Renal cortex interstitium (tissue), 15 donors: ENCODE measurements at places on chromosomes 7 and 10.

- no peak for DNase-seq
Observed at GRCh38 chr10:91378061-91378460, 32.1 kb upstream of the HECTD2 start.

- DNase-seq, result no peak
Observed at GRCh38 chr7:362402-363096, 72.6 kb downstream of the FOXL3 start.

- no peak for DNase-seq
Observed at GRCh38 chr7:42869131-42870020, 42.5 kb downstream of the C7orf25 start.

- DNase-seq, result no peak
Observed at GRCh38 chr10:1172256-1172984, 116.2 kb downstream of the WDR37 start.
